KBM-7 (cell line): ENCODE measurements at places on chromosomes 5 and 9.

- no peak for DNase-seq
These were observed 126.0 kb upstream of the IL12B start for GRCh38 chr5:159456261-159456660.

DNA sequence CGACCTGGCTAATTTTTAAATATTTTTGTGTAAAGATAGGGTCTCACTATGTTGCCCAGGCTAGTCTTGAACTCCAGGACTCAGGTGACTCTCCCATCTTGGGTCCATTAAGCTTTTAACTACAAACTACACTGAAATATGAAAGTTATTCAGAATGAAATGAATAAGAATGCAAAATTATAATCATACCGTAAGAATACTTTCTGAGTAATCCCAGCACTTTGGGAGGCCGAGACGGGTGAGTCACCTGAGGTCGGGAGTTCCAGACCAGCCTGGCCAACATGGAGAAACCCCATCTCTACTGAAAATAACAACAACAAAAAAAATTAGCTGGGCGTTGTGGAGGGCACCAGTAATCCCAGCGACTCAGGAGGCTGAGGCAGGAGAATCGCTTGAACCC lies 1.1 kb upstream of the ORM1 start:
- DNase-seq, result no peak

- no peak for DNase-seq
These were observed 231.3 kb downstream of the FSTL4 start for GRCh38 chr5:133381041-133381440.

- DNase-seq, result no peak
These were observed 36.0 kb downstream of the FOXD1 start for GRCh38 chr5:73412597-73412988.
